ENCODE measurements at places on chromosomes 3 and 15. TPM values are rescaled to one million over a fixed set of nuclear protein-coding genes. Genes with fewer than 3 reads are reported as not detected.
A peak's percentile ranks its signal among the peaks of the same experiment; 100 is the strongest.

DNA sequence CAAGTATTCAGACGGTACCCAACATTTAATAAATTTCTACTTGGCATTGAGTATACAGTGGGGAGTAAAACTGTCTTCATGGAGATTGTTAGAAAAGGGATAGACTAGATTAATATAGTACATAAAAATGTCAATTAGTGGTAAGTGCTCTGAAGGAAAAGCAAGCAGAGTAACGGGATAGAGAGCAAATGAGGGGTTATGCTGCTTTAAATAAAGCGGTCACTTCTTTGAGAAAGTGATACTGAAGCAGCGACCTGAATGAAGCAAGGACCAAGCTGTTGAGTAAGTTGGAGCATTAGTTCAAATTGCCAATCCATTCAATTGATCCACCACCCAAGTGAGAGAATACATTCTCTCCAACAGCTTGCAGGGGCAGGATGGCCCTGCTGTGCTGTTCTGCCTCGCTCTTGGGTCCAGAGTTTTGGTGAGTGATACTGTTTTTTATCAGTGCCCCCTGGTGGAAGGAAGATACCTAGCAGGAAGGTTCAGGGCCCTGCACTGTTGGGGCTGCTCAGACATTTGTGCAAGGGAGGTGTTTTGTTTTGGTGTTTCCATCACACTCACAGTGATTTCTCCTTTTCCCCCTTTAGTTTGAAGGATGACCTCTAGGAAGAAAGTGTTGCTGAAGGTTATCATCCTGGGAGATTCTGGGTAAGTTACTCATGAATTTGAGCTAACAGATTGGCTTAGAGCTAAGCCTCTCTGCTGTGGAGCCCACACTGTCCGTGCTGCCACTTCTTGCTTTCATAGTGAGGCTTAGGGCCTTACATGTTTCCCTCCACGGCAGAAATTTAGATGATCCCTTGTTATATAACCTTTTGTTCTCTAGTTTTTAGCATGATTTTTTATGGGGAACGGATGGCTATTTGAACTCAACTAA, 69.0 kb downstream of the RAB7A start:
- peak; percentile 40 for DNase-seq

- no peak for DNase-seq
Measured at GRCh38 chr3:52302426-52303145, 13.5 kb upstream of the DNAH1 start.

- DNase-seq: peak; percentile 78
Measured at GRCh38 chr3:122890077-122890719, 95.3 kb downstream of the SLC49A4 start.

DNA sequence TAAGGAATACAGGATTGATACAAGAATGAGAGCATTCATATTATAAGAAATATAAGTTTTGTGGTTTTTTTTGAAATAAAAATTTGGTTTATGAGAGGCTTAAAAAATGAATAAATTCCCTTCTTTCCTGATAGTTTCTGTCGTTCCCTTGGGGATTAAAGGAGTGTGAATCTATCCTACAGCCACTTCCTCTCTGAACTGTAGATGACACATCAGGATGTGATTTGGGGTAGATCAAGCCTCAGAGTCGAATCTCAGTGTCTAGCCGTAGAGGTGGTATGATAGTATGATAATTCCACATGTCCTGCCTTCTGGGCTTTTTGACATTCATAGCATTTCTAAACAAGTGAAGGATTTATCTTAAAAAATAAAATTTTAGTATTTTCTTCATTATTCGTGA, 343.1 kb downstream of the LPP start:
- DNase-seq: no peak

DNA sequence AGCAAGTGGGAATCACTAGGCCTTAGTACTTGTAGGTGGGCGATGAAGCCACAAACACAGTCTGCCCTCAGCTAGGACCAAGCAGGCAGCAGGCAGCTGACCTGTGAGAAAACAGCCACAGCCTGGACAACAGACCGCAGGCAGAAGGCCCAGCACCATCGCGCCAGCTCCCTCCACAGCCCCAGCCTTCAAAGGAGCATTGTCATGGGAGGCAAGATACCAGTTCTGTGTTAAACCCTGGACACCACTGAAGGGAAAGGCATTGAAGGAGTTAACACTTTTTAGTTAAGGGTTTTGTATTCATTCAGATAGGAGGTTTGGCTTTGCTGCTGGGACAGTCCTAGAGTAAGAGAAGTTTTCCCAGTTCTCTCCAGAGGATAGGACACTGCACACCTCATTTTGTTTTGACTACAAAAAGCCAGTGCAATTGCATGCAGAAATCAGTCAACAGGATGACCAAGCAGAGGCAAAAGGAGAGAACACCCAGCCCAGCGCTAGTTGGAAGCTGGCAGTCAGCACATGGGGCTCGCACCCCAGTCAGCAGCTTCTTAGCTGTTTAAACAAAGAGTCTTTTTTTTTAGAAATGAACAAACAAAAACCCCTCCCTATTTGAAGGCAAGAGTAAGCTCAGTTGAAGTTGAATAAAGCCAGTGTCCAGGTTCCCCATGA, 286.1 kb upstream of the TPM1 start:
- no peak for DNase-seq

- no peak for DNase-seq
Measured at GRCh38 chr15:88375234-88375927, 91.8 kb downstream of the MRPL46 start.

- DNase-seq: no peak
Measured at GRCh38 chr3:124486324-124486723, 243.9 kb upstream of the UMPS start.

DNA sequence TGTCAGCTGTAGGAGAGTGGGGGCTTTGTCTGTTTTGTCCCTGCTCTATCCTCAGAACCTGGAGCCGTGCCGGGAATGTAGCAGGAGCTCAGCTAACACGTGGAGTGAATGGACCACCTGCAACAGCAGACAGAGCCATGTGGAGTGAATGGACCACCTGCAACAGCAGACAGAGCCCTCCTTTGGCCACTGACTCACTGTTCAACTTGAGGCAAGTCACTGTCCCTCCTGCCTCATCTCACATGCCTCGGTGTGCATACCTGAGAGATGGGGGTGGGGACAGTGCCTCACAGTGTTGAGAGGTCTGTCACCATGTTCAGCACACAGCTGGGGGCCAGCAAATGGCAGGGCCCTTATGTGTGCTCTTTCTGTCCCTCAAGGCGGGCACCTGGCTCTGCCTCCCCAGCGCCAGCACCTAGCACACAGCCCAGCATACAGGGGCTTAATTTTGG, 27.9 kb downstream of the FEM1B start:
- DNase-seq: no peak

- no peak for DNase-seq
Measured at GRCh38 chr3:30122359-30122758, 484.0 kb upstream of the TGFBR2 start.

DNA sequence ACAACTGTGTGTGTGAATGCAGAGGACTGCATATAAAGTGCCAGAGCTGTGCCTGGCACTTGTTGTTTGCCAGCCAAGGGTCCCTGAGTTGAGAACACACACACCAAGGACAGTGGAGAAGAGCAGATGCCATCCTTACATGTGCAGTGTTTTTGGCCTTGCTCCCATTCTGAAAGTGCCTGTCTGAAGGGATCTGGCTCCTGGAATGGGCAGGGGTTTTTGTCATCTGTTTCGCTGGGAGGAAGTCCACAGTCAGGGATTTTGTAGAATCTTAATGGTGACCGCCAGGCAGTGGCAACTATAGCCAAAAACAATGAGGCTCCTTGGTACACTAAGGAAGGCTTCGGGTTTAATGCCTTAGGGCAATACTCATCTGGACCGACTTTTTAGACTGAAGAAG, 63.7 kb downstream of the DUT start:
- DNase-seq: no peak

Gene CKMT1B
- not detected for polyA plus RNA-seq

DNA sequence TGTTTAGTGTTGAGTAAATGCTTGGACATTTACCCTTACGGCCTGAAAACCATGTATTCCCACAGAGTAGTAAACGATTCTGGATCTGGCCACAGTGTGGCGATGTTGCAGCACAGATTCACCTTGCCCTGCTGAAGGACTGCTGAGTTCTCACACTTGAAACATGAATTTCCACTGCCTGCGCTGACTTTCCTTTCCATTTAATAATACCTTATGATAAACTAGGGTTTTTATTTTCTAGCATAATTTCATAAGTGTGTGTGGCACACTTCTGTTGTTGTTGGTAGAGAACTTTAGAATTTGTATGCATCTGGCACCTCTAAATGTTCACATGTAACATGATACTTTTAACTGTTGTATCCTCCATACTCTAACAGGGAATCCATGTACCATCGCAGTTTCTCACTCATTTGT, 53.9 kb downstream of the C3orf38 start:
- DNase-seq: peak; percentile 65

GRCh38 chr3:30610702-30611368, 4.4 kb downstream of the TGFBR2 start:
- no peak for DNase-seq

Gene DET1
- polyA plus RNA-seq: 8.7 TPM

DNA sequence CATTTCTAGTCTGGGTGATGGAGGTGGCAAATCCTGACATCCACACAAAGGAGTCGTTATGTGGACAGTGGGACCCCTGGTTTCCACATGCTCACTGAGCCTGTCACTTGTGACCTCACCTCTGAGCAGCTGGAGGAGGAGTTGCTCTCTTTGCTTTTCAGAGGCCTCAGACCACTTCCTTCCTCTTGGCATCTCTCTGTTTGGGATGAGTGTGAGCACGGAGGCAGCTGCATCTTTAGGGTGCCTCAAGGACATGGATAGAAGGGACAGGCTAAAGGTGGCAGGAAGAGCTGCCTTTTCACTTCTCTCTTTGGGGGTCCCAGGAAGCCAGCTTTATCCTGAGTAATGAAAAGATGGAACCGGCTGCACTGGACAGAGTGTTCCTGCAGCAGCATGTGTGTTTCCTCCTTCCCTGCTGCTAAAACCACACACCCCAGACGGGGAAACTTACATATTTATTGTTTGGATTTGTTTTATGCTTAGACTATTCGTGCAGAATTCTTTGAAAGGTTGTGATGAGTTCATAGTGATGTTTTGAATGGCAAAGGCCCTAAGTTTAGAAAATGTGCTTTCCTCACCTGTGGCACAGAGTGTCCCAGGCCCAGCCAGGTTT, 31.8 kb downstream of the GPR171 start:
- DNase-seq: no peak

DNA sequence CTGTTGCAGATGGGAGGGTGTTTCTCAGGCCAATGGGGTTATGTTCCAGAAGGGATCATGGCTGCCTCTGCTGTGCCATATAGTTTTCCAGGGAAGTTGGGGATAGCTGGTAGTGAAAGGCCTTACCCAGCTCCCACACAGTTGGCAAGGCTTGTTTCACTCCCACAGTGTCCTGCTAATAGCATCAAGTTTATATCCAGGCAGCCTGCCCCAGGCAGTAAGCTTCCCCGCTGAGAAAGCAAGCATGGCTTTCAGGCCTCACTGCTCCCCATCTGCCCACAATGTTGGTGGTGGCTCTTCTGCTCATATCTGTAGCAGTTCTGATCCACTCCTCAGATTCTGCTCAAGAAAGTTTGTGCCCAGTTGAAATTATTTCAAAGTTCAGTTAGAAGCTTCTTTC, 50.9 kb upstream of the DCBLD2 start:
- no peak for DNase-seq

- DNase-seq: no peak
Measured at GRCh38 chr15:77546870-77547269, 85.8 kb downstream of the LINGO1 start.

Gene PRR20G
- not detected for polyA plus RNA-seq

Gene TRH
- 0.34 TPM for polyA plus RNA-seq

- no peak for DNase-seq
Measured at GRCh38 chr3:18559331-18559842, 134.2 kb upstream of the SATB1 start.

DNA sequence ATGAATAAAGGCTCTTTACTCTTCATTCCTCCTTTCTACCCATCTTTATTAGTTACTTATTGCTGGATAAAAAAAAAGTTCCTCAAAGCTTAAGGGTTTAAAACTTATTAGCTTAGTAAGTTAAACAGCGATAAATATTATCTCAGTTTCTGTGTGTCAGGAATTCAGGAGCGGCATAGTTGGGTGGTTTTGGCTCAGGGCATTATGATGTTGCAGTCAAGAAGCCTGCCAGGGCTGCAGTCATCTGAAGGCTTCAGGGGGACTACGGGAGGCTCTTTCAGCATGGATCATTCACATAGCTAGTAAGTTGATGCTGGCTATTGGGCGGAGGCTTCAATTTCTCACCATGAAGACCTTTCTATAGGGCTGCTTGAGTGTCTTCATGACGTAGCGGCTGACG, 1.9 kb upstream of the DLG1 start:
- no peak for DNase-seq

Gene CATSPER2
- 2.1 TPM for polyA plus RNA-seq

GRCh38 chr3:100641471-100642032, 32.2 kb downstream of the ADGRG7 start:
- no peak for DNase-seq

DNA sequence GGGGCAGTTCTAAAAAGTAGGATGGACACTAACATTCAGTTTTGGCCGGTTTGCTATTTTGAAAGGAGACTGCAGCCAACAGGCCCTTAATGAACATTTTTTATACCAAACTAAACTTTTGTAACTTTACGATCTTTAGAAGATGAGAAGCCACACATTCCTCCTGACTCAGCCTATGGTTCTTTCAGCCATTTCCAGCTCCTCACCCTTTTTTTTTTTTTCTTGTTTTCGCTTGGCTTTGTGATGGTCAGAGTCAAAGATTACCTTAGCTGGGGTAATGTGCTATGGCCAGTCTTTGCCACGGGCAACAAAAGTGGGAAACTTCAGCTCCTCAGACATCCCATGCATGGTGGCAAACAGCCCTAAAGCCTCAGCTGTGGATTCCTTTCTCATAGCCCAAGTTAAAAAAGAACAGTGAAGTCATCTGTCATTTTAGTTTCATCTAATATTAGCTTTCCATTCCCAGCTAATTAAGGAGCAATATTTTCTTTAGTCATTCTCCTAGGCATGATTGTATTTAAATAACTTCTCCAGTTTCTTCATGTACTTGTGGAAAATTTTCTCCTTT, 368.7 kb downstream of the MFSD1 start:
- DNase-seq: no peak

Gene ALDH1L1
- 0.22 TPM for polyA plus RNA-seq

GRCh38 chr15:37104424-37104981, 4.2 kb upstream of the MEIS2 start:
- no peak for DNase-seq

Gene CCDC13
- 0.67 TPM for polyA plus RNA-seq

Gene NANOGP8
- 0.33 TPM for polyA plus RNA-seq

DNA sequence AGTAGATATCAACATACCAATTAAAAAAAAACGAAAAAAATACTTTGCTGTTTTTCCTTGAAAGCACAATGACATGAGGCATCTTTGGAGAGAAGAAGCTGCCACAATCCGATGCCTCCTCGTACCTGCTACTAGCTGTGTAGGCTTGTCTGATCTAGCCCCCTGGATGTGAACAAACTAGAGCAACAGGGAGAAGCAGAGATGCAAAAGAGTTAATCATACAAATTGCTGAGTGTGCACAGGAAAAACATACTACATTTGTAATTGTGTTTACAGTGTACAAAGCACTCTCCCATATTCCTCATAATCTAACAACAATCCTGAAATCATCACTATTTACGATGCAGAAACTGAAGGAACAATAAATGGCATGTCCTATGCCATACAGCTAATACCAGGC, 227.0 kb upstream of the CTNNB1 start:
- DNase-seq: no peak
